ENCODE measurements at places on chromosomes 7 and 10. TPM values are rescaled to one million over a fixed set of nuclear protein-coding genes. Genes with fewer than 3 reads are reported as not detected.

ANKIB1 gene
- 49.3 TPM for total RNA-seq

SLC16A12 gene
- total RNA-seq: 0.65 TPM

WAPL gene
- total RNA-seq: 46.7 TPM

TMEM196 gene
- total RNA-seq: not detected

DLD gene
- 43.4 TPM for total RNA-seq

ELAPOR2 gene
- total RNA-seq: 78.4 TPM

PRR15 gene
- total RNA-seq: 0.48 TPM

STOX1 gene
- total RNA-seq: under 0.01 TPM

LGI1 gene
- not detected for total RNA-seq

NOC3L gene
- 18.3 TPM for total RNA-seq

FFAR4 gene
- not detected for total RNA-seq

CLRN3 gene
- not detected for total RNA-seq

LIPM gene
- total RNA-seq: not detected

ANKRD61 gene
- total RNA-seq: not detected

ANKRD30A gene
- total RNA-seq: not detected

ACBD7 gene
- total RNA-seq: 0.65 TPM

NPTX2 gene
- total RNA-seq: 3.4 TPM

CALHM1 gene
- total RNA-seq: not detected

FXYD4 gene
- not detected for total RNA-seq

ZNF783 gene
- 6.9 TPM for total RNA-seq

ANKRD2 gene
- 1.1 TPM for total RNA-seq

COL17A1 gene
- total RNA-seq: 2.3 TPM

IPMK gene
- 14.9 TPM for total RNA-seq

PDE6C gene
- total RNA-seq: not detected

CTAGE4 gene
- not detected for total RNA-seq

WEE2 gene
- not detected for total RNA-seq

FEZF1 gene
- total RNA-seq: not detected

OR2A5 gene
- not detected for total RNA-seq

PITX3 gene
- total RNA-seq: not detected

FGFR2 gene
- total RNA-seq: not detected

XRCC2 gene
- 2.9 TPM for total RNA-seq

PRPS1L1 gene
- not detected for total RNA-seq

RAPGEF5 gene
- total RNA-seq: 197 TPM

SPDYE2 gene
- not detected for total RNA-seq

COL28A1 gene
- not detected for total RNA-seq

ATAD1 gene
- 29.9 TPM for total RNA-seq

GARIN1A gene
- total RNA-seq: 1.2 TPM

OR9A2 gene
- total RNA-seq: not detected

GIMAP6 gene
- 171 TPM for total RNA-seq

WIPF3 gene
- not detected for total RNA-seq

ASB10 gene
- not detected for total RNA-seq

CDHR1 gene
- not detected for total RNA-seq

GLI3 gene
- 3.6 TPM for total RNA-seq

LZTS2 gene
- 90.0 TPM for total RNA-seq

ALOX5 gene
- not detected for total RNA-seq

LDB3 gene
- not detected for total RNA-seq

ACTL6B gene
- total RNA-seq: not detected

MARVELD1 gene
- 54.4 TPM for total RNA-seq

COL13A1 gene
- 16.7 TPM for total RNA-seq

VPS37D gene
- 3.9 TPM for total RNA-seq

OR6V1 gene
- not detected for total RNA-seq

SDK1 gene
- total RNA-seq: 0.65 TPM

AQP1 gene
- 4.9 TPM for total RNA-seq

OIT3 gene
- total RNA-seq: 0.19 TPM
